ENCODE measurements at places on chromosomes 6 and 20.
A peak's percentile ranks its signal among the peaks of the same experiment; 100 is the strongest.

- no peak for DNase-seq
Observed at GRCh38 chr6:155939253-155939652, 483.6 kb upstream of the NOX3 start.

- DNase-seq = no peak
Observed at GRCh38 chr6:29749668-29750067, 26.4 kb downstream of the HLA-F start.

- no peak for DNase-seq
Observed at GRCh38 chr6:149230712-149231460, 86.6 kb upstream of the TAB2 start.

DNA sequence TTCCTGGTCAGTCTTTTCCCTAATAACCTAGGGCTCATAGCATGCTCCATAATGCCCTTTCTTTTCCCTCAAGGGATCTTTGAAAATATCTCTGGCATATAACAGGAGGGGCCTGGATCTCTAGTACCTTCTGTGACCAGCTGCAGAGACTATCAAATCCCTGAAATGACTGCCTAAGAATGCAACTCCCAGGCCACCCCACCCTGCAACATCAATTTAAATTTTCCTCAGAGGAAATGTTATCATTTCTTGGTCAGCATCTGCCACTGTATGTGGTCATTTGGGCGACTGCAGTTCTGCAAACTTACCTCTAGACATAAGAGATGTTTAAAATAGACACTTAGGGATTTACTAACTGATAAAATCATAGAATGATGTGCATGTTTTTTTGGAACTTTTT lies 200.2 kb downstream of the KCNQ5 start:
- no peak for DNase-seq

DNA sequence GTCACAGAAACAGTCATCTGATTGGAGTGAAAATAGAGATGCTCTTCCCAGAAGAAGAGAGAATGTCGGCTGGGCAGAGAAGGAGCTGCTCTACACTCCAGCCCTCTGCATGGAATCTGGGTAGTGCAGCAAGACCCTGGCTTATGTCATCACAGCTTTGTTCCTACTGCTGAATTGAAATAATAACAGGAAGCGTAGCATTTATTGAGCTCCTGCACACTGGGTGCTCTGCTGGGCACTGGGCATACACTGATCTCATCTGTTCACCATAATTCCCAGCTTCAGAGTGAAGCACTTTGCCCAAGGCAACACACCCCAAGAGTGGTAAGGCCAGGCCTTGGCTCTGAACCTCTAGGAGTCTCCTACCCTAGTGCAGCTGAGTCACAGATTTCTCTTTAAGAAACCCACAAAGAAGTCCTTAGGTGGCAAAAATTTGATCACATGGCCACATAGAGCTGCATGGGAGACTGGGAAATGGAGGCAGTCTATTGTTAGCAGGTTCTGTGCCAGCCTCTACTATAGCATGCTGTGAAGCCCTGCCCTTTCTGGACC lies 3.9 kb upstream of the SDCBP2 start:
- DNase-seq = peak; percentile 38

DNA sequence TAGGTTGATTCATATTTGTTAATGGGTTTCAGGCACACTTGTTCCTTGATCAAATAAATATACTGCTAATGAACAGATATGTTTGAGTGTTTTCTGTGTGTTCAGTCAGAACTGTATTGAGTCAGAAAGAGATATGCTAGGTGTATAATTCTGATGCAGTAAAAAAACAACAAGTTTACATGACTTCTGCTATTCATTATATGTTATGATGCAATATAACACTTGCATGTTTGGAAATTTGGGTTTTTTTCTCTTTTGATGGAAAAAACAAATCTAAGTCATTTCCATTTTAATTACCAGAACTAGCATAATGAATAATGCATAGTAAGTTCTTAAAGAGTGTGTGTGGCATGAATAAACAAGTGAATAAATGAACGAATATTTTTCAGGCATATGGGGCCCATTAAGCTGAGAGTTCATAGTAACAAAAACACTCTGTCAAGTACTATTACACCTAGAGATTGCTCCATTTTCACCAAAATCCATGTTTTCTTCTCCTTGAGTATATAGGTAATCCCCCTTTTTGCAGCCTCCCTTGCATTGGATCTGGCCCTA lies 208.3 kb upstream of the NT5E start:
- DNase-seq = no peak

- no peak for DNase-seq
Observed at GRCh38 chr20:46123482-46124245, 5.5 kb downstream of the CD40 start.

DNA sequence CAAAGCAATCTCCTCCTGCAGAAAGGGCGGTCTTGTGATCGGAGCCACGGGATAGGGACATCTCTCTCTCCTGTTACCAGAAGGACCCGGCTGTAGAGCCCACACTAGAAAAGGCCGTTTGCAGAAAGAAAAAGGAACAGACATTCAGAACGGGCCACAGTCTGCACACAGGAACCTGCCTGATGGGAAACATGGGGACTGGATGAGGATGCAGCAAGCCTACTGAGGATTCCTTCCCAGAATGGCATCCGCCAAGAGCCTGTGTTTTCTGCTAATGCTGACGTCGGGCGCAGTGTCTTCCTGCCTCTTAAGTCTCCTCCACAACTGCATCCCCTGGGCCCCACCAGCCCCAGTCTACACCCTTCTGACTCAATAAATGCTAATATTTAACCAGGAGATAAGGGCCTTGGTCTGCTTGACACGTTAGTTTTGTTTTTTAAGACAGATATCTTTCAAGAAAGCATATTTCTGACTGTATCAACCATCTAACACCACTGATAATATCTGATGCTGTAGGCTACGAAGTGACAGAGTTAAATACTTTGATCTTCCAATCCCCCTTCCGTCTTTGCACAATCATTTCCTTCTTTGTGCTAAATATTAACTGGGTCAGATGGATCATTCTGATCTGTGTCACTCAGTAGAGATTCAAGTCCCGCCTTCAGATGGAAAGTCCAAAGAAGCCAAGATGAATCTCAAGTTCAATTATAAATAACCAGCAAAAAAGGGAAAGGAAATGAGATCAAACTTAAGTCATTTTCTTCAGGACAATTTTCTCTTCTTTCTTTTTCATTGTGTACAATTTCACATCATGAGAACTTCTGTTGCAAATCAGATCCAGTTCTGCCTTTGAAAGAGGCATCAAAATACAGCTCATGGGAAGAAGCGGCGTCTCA lies 20.7 kb downstream of the FAM50B start:
- DNase-seq = no peak

GRCh38 chr6:28710466-28711191 lies 184.9 kb downstream of the GPX5 start:
- DNase-seq = no peak

DNA sequence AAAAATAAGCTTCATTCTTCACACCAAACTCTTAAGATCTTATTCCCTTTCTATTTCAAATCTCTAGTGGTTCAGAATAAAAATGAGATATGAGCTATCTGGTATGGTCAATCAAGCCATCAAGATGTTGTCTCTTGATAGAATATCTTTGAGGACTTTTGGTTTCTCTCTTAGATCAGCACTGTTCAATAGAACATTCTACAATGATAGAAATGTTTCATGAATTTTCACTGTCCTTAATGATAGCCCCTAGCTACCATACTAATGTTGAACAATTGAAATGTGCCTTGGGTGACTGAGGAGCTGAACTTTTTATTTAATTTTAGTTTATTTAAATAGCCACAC lies 24.1 kb upstream of the HINT3 start:
- DNase-seq = no peak

- DNase-seq = no peak
Observed at GRCh38 chr6:44649365-44650025, 262.0 kb downstream of the CDC5L start.

DNA sequence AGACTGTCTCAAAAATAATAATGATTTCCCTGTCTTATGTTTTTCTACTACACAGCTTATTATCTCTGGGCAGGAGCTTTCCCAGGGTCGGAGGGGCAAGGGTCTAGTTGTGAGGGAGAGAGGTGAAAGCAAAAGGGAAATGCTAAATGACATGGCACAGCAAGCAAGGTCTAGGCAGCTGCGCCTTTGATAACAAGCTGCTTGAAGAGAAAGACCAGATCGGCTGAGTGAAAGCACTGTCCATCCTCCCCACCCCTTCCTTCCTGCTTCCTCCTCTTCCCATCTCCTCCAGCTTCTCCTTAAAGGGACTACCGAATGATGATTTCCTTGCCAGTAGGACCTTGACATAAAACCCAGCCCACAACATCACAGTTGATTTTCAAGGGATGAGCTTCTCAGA lies 158.1 kb upstream of the AKAP12 start:
- DNase-seq = no peak

- no peak for DNase-seq
Observed at GRCh38 chr6:146847426-146847825, 248.7 kb downstream of the ADGB start.

DNA sequence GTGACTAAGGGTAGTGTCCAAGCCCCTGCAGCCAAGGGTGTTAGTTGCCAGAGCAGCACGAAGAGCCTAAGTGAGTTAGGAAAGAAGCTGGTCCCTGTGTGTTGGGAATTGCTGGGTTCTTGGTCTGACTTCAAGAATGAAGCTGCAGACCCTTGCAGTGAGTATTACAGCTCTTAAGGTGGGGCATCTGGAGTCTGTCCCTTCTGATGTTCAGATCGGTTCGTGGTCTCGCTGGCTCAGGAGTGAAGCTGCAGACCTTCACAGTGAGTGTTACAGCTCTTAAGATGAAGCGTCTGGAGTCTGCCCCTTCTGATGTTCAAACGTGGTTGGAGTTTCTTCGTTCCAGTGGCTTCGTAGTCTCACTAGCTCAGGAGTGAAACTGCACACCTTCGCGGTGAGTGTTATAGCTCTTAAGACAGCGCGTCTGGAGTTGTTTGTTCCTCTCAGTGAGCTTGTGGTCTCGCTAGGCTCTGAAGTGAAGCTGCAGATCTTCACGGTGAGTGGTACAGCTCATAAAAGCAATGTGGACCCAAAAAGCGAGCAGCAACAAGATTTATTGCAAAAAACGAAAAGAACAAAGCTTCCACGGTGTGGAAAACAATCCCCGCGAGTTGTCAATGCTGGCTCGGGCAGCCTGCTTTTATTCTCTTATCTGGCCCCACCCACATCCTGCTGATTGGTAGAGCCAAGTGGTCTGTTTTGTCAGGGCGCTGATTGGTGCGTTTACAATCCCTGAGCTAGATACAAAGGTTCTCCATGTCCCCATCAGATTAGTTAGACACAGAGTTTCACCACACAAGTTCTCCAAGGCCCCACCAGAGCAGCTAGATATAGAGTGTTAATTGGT lies 31.8 kb downstream of the PXDC1 start:
- DNase-seq = no peak

DNA sequence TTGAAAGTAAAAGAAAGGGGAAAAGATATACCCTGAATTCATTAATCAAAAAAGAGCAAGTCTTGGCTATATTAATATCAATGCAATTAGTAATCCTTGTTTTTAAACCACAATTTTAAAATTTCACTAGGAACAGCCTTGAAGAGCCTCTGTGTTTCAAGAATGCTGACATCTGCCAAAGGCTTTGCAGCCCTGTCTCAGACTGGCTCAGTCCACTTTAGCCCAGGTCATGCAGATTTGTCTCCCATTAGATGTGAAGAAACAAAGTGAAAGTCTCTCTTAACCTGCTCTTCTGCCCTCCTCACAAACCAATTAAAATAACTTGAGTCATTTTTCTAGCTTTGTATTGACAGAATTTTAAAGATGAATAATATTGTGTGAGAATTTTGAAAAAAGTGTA lies 102.7 kb upstream of the CARMIL1 start:
- no peak for DNase-seq

DNA sequence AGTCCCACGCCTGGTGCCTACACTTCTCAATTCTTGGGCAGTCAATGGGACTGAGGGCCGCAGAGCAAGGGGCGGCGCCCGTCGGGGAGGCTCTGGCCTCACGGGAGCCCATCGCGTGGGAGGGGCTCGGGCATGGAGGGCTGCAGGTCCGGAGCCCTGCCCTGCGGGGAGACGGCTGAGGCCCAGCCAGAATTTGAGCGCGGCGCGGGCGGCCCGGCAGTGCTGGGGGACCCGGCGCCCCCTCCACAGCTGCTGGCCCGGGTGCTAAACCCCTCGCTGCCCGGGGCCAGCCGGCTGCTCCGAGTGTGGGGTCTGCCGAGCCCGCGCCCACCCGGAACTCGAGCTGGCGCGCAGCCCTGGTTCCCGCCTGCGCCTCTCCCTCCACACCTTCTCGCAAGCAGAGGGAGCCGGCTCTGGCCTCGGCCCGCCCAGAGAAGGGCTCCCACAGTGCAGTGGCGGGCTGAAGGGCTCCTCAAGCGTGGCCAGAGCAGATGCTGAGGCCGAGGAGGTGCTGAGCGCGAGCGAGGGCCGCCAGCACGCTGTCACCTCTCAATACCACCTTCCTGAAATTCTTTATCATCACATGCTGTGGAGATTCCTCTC lies 58.5 kb downstream of the BAK1 start:
- DNase-seq = no peak

- no peak for DNase-seq
Observed at GRCh38 chr6:87699576-87699975, 2.5 kb downstream of the AKIRIN2 start.

DNA sequence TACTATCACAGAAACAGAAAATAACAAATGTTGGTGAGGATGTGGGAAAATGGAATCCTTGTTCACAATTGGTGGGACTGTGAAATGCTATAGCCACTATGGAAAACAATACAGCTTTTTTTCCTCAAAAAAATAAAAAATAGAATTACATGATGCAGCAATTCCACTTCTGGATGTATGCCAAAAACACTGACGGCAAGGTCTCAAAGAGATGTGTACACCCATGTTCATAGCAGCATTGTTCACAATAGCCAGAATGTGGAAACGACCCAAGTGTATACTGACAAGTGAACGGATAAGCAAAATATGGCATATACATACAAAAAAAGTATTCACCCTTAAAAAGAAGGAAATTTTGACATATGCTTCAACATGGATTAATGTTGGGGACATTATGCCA lies 213.4 kb downstream of the KHDC1L start:
- no peak for DNase-seq

DNA sequence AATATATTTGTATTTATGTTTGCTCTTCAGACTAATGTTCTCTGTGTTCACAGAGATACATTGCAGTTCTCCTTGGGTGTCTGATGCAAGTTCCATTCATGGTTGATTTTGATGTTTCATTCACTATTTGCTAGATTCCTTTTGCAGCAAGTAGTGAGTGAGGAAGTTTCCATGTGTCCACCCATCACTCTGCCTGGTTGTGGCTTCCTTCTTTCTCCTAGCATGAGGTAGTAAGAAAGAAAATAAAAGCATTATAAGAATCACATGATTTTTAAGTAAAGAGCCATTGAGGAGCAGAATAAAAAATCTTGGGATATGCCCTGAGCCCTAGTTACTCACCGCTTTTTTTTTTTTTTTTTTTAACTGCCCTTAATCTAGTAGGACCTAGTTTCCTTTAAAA lies 8.7 kb downstream of the SASH1 start:
- no peak for DNase-seq
